Vagina (tissue), 2 donors: ENCODE measurements at places on chromosomes 6 and 20.

- DNase-seq: no peak
These were observed 271.4 kb downstream of the EYA4 start for GRCh38 chr6:133512410-133513016.

- no peak for DNase-seq
These were observed 127.3 kb downstream of the FLRT3 start for GRCh38 chr20:14210146-14210545.

DNA sequence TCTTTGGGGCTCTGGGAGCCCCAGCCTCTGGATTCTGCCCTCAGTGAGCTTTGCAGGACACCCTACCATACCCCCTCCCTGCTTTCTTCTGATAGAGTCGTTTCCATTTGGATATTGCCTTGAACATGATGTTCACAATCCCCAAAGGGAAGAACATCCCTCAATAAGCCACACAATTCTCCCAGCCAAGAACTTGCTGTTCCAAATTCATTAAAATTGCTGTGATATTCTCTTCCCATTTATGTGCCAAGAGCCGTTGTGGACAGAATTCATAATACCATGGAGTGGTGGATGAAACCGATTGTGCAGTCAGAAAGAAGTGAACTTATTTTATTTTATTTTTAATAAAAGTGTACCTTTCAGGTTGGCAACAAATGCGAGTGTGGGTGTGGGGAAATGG lies 95.8 kb downstream of the DHX35 start:
- DNase-seq: no peak

GRCh38 chr20:46220455-46221207 lies 87.7 kb downstream of the CDH22 start:
- DNase-seq: no peak

DNA sequence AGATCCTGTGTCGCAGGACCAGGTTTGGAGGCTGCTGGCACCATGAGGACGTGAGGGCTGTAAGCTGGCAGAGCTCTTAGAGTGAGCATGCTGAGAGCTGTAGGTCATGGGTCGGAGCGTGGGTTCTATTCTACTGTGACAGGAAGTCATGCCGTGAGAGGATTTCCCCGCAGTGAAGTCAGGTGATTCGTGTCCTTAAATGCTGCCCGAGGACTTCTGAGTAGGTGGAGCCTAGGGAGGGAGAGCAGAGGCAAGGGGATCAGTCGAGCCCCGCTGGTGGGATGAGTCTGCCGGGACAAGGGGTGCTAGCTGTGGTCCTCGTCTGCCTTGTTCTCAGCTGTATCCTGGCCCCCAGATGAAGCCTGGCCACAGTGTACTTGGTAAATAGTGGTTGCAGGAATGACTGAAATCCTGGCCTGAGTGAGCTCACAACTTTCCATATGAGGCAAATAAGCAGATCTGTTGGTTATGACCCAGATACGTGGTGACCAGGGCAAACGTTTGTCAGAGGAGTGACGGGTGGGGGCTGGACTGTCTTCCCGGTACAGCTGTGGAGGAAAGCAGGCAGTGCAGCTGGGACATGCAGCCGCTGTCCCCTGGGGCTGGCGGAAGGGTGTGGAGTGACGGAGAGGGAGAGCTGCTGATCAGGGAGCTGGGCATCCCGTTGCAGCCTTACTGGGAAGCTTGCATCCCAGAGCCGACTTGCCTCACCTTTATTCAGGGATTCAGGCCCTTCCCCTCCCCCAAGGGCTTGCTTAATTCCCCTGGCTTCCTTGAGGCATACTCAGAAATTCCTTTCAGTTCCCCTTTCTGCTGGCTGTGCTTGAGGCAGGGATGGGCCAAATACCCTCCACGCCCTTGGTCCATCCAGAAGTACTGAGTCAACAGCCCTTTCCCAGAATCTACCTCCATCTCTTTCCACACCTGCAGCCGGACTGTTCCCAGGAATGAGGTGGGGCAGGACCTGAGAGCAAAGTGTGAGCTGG lies 250.9 kb upstream of the RREB1 start:
- DNase-seq: no peak

- no peak for DNase-seq
These were observed 34.6 kb upstream of the SCUBE3 start for GRCh38 chr6:35178932-35179832.

DNA sequence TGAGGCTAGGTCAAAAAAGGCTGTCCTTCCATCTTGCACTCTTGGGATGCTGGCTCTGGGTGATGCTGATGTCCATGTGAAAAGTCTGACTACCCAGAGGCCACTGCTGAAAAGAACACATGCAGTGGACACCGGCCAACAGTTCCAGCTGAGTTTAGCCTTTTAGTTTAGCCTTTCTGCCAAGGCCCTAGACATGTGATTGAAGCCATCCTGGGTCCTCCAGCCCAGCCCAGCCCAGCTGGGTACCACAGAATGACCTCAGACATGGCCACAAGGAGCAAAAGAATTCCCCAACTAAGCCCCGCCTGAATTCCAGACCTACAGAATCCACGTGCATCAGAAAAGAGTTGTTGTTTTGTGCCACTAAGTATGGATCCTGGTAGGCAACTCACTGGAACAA lies 17.4 kb downstream of the PIGT start:
- DNase-seq: no peak

DNA sequence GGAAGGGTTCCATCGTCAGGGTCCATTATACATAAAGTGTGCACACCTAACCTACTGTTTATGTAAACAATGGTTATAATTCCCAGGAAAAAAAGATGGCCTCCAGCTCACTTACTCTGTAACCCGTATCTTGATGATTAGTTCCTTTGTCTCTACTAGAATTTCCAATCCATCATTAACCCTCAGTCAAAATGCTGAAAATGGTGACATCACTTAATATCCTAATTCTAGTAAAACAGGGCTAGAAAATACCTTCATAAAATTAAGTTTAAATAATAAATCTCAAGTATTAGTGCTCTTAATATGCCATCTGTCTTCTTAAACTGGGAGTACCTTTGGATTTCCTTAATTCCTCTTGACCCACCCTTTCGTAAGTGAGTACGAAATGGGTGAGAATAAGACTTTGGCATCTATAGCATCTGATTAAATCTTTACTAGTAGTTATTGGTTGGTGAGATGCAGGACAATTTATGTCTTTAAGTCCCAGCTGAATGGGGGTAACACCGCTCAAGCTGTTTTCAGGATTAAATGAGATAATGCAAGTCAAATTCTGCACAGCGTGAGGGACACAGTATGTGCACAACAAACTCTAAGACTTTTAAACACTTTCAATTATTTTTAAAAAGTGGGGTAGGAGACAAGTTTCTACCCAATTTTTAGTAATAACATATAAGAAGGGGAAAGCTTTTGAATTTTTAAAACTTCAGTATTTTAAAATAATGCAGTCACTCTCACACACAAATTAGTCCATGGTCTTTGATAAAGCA lies 1.6 kb downstream of the HMGN3 start:
- no peak for DNase-seq

GRCh38 chr6:36326356-36326995 lies 10.2 kb downstream of the BNIP5 start:
- no peak for DNase-seq

GRCh38 chr6:113476937-113477839 lies 380.0 kb upstream of the MARCKS start:
- no peak for DNase-seq

DNA sequence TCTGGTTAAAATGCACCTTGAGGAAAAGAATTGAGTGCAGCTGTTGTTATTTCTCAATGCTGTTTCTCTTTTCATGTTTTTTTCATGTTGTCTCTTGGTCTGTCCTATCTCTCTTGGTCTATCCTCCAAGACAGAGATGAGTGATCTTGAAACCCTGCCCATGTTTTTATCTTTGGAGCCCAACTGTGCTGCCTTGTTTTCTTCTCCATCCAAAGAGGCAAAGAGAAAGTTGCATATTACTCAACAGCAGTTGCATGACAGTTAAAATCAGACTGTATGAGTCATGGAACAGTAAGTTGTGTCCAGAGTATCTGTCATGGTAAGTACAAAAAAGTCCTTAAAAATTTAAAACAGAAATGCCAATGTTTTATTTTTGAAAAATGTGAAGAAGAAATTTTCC lies 26.2 kb downstream of the BCAS1 start:
- DNase-seq: no peak

GRCh38 chr20:59580991-59581401 lies 23.3 kb upstream of the PHACTR3 start:
- no peak for DNase-seq

- no peak for DNase-seq
These were observed 94.1 kb upstream of the RNF24 start for GRCh38 chr20:4109307-4109940.

GRCh38 chr6:99066044-99066443 lies 118.3 kb upstream of the FBXL4 start:
- DNase-seq: no peak

DNA sequence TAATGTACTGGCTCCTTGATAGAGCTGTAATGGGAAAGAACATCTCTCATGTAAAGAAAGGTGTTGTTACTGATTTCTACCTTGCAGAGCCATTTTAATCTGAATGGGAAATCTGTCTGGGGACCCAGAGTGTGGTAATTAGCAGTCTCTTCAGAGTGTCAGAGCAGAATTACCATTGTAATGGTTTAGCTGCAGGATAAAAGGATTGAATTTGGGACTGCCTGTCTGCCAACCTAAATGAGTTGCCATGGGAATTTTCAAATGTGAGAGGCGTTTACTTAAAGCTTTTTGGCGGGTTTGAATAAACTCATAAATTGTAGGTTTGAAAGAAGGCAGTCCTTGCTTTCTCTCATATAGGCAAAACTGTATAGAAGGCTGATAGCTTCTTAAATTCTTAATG lies 128.8 kb downstream of the QKI start:
- DNase-seq: no peak

GRCh38 chr6:121847806-121848522 lies 412.5 kb downstream of the GJA1 start:
- DNase-seq: no peak

DNA sequence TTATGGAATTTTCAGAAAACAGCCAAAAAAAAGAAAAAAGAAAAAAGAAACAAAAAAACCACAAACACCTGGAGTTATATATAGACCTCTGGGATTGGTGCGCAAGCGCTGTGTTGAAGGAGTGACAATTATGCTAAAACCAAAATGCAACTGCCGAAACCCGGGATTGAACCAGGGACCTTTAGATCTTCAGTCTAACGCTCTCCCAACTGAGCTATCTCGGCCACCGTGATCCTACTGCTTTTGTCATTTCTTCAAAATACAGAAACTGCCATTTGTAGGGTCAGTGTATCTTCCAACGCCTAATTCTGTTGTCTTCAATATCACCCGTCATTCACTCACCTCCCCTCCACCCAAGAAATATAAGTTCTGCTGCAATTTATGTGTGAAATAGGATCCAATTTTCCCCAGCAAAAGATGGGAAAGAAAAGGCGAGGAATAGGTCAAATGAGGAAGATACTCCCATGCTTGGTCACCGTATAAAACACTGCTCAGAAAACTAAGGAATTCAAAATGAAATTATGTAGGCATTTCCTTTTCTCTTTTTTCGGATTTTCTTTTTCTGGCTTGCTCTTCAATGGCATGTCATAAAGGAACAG lies 116.0 kb downstream of the TRIM27 start:
- no peak for DNase-seq

DNA sequence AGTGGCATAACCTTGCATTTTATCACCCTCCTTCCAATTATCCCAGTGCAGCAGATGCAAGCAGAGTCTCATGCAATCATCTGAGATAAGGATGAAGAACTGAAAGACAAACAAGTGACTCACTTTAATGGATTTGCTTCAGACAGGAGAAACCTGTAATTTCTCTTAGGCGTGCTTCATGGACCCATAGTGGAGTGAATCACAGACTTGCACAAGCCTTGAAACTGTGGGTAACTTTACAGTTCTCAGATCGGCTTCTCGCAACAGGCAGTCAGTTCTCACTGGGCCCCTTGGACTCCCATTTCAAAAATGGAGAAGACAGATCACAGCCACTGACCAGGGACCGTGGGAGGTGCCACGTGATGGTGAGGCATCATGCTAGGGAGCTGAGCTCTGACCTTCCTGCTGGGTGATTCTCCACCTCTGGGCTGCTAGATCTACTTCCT lies at the start of gene ADGRF4:
Gene ADGRF4, plus strand, starts transcription at position 239 of the 446 bp plus-strand sequence. CDS start 8,666 bp downstream, outside the sequence.
- no peak for DNase-seq

DNA sequence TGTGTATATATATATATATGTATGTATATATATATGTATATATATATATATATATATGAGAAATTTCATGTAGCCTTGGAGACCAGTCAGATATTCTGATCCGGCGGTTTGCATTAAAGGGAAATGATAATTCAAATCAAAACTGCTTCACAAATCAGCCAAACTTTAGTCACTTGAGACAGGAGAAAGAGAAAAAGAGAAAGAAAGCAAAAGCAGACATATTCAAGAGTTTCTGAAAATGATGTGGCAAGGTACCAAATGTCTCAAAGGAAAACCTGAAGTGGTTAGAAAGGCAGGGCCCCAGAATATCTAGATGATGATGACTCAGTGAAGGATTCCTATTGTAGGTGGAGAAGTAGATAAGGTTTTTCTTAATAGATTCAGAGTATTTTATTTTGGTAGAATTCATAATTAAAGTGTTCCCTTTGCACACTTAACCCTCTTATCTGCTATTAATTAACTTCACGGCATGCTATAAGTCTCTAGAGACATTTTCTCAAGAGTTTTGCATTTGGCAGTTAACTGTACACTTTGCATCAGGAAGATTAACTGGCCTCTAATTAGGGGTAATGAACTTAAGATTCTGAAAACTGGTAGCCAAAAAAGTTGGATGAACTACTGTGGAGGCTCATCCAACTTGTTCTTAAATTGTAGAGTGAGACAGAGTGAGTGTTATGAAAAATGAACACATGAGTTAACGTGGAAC lies 50.1 kb upstream of the ASF1A start:
- no peak for DNase-seq

GRCh38 chr6:24551139-24551538 lies 56.4 kb downstream of the ALDH5A1 start:
- no peak for DNase-seq

DNA sequence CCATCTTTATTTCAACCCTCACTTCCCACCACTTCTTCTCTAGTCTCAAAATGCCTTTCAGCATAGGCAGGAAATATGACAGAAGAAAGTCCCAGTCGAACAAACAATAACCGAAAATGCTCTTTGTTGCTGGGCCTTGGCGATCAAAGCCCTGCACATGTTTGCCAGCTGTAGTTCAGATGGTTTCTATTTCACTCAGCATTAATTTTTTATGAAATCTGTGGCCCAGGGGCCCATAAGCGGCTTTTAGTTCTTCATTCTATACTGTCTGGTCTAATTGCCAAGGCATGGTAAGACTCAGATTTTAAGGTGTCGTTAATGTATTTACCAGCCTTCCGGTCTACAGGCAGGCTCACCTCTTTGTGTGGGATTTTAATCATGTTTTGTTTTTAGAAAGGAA lies 10.9 kb upstream of the F13A1 start:
- DNase-seq: no peak

GRCh38 chr6:21653905-21654304 lies 60.4 kb downstream of the SOX4 start:
- no peak for DNase-seq
